Vagina (tissue), 2 donors: ENCODE measurements at places on chromosomes 3 and 15. TPM values are rescaled to one million over a fixed set of nuclear protein-coding genes. Genes with fewer than 3 reads are reported as not detected.

GRCh38 chr3:37852097-37852496 is 9.6 kb upstream of the CTDSPL start:
- DNase-seq, result no peak

DNA sequence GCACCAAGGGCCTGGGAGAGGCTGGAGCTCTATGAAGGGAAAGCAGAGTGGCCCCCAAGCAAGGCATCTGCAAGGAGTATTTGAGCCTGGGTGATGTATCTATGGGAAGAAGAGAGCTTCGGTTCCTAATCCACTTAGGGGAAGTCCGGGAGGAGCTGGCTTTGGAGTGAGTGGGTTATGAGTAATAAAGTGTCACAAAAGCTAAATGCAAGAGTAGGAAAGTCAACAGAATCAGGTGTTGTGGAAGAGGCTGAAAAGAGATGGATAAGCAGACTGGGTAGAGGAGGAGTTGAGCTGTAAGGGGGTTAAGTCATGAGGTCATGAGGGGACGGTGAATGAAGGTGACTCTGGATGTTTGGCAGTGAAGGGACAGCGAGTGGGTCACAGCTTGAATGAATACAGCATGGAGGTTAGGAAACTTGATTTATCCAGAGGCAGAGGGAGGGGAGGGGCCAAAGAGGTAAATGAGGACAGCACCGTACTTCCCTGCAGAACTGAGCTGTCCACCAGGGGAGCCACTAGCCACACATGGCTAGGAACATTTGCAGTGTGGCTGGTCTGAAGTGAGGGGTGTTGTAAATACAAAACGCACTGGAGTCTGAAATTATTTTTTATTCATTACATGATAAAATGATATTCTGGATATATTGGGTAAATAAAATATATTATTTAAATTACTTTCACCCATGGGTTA is 83.3 kb downstream of the ADCY5 start:
- DNase-seq, result no peak

DNA sequence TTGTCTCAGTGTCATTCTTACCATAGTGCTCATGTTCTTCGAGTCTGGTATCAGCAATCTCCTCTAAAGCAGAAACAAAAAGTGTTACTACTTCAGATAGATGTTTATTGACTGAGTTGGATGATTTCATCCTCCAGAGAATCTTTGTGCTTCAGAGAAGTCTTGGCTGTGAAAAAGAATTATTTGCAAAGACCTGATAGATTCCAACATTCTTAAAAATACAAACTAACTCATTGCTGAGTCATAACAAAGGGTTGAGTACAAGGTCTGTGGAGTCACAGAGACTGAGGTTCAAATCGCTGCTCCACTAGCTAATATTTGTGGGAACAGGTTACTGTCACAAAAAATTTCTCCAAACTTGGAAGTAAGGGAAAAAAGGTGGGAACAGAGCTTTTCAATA is 9.0 kb upstream of the STRIT1 start:
- no peak for DNase-seq

DNA sequence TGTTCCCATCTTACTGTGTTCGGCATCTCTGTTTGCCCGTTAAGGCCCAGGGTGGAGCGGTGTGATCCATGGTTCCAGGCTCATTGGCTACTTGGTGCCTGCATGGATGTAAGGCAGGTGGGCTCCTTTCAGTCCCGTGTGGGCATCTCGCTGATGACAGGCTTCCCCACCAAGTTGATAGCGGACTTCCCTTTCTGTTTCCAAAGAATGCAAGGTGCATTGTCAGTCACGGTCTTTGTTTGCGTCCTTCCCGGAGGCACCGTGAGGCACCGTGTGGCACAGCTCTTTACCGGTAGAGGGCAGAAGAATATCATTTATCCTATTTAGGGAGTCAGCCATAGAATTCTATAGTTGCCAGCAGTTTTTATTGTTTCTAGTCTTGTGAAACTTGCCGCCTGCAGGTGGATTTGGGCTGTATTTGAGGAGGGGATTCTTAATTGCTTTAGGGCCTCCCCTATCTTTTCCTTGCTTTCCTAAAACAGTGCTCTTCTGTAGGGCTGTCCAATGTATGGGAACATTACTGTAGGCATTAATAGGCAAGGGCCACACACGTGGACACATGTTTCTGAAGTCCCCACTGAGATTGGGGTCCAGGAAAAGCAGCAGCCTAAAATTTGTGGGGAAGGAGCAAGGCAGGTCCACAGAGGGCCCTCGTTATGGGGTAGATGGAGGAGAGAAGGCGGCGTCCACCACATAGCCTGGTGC is 244.1 kb downstream of the SLCO3A1 start:
- DNase-seq, result no peak

Gene ZNF80
- total RNA-seq, result 0.74 TPM

Gene SLC25A20
- total RNA-seq, result 24.1 TPM

Gene FAN1
- total RNA-seq, result 16.9 TPM
